ENCODE measurements at places on chromosomes 5 and 9.

DNA sequence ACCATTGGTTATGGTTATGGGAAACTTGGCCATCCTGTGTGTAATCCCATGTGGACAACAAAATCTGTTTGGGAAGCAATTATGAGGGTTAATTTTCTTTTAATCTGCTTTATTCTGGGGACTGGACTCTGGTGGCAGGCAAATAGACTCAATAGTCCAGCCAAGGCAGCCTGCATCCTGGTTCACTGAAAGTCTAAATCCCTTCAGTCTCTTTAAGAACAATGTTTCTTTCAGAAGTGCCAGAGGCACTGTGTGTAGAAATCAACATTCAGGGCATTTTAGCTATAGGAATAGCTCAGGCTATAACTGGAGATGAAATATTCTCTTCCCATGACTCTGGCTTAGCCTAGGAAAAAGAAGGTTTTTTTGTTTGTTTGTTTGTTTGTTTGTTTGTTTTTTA lies 118.0 kb downstream of the SPATA31D1 start:
- no peak for DNase-seq

- peak; percentile 27 for DNase-seq
Observed at GRCh38 chr5:31855134-31856040, 216.5 kb downstream of the PDZD2 start.

DNA sequence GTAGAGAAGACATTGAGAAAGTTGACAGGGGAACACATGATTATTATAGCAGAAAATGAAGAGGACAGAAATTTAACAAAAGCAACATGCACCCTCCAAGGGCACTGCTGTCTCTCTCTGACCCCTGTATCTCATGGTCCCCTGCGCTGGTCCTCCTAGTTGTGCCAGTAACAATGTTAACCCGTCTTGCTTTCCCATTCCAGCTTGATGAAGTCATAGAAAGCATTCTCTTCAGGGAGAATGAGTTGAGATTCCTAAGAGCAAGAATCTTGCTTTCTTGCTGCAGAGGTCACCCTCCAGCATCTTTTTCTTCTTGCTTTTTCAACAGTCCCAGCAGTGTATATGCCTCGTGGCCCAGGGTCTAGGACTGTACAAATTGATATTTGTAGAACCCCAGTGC lies 279.6 kb upstream of the ADAMTSL1 start:
- no peak for DNase-seq

- DNase-seq: no peak
Observed at GRCh38 chr9:14228602-14229001, 85.3 kb downstream of the NFIB start.

- DNase-seq: peak; percentile 14
Observed at GRCh38 chr5:32522429-32523143, 62.8 kb upstream of the SUB1 start.

DNA sequence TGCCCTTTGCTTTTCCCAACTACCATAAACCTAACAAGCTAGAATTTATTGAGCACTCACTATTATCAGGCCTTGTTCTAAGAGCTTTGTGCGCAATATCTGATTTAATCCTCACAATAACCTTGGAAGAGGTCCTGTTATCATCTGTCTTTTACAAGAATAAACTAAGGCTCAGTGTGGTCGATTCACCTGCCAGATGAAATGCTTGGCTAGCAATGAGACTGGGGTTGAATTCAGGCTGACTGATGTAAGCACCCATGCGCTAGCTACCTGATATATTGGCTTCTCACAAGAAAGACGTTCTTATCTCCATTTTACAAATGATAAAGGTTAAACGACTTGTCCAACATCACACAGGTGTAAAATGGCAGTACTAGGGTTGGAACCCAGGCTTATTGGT lies 37.4 kb downstream of the FAT2 start:
- no peak for DNase-seq

GRCh38 chr5:63854076-63854475 lies 108.2 kb downstream of the HTR1A start:
- DNase-seq: no peak

All from stimulated activated CD4-positive, alpha-beta T cell treated with anti-CD3 and anti-CD28 coated beads, Interleukin-2, amount 100 ng/mL, for 24 hours (primary cell).